ENCODE measurements at places on chromosomes 11 and 22.

DNA sequence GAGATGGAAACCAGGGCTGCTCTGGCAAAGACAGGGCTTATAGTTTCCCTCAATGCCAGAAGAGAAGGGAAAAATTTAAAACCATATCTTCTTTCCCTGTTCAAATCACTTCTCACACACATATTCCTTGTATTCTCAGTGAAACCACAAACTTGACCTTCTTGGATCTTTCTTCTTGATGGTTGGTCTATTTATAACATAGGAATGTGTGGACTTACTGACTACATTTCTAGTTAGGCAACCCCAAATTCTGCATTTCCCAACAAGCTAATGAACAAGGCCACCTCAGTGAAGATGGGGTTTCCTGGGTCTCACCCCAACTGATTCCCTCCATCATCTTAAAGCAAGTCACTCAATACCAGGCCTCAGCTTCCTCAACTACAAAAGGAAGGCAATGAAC is 3.8 kb upstream of the QSER1 start:
- no peak for DNase-seq

DNA sequence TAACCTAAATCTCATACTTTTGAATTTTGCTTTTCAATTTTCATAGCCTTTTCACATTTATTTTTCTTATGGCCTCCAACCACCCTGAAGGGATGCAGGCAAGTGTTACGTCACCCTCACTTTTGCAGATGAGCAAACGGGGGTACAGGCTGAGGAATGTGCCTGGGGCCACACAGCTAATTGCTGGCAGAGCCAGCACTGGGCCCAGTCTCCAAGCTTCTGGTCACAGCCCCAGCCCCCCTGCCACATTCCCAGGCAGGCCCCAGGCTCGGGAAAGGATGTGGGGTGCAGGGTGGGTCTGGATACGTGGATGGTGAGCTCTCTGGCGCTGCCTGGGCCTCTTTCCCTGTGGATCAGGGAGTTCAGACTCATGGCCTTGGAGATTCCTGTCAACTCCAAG is 138.6 kb downstream of the PKNOX2 start:
- no peak for DNase-seq

GRCh38 chr22:48710410-48710809 is 1117.3 kb downstream of the BRD1 start:
- no peak for DNase-seq

GRCh38 chr22:44962741-44963454 is 46.9 kb downstream of the PHF21B start:
- DNase-seq, result no peak

GRCh38 chr11:42179216-42179615 is 719.8 kb upstream of the LRRC4C start:
- DNase-seq, result no peak

- no peak for DNase-seq
Observed at GRCh38 chr11:120471131-120471530, 40.4 kb upstream of the GRIK4 start.

GRCh38 chr11:46675288-46675851 is 25.0 kb downstream of the ARHGAP1 start:
- DNase-seq, result no peak

- DNase-seq, result no peak
Observed at GRCh38 chr11:79363861-79364378, 76.9 kb downstream of the TENM4 start.

GRCh38 chr11:130370845-130371590 is 56.3 kb upstream of the ZBTB44 start:
- DNase-seq, result no peak

Data from stimulated activated CD4-positive, alpha-beta T cell treated with anti-CD3 and anti-CD28 coated beads, Interleukin-12 subunit alpha, Interleukin-12 subunit beta, amount 100 ng/mL, for 48 hours (primary cell).